Hematopoietic multipotent progenitor cell (in vitro differentiated cells): ENCODE measurements at places on chromosomes 1 and 21. TPM values are rescaled to one million over a fixed set of nuclear protein-coding genes. Genes with fewer than 3 reads are reported as not detected.

The C1orf210 gene
- total RNA-seq: under 0.01 TPM

DNA sequence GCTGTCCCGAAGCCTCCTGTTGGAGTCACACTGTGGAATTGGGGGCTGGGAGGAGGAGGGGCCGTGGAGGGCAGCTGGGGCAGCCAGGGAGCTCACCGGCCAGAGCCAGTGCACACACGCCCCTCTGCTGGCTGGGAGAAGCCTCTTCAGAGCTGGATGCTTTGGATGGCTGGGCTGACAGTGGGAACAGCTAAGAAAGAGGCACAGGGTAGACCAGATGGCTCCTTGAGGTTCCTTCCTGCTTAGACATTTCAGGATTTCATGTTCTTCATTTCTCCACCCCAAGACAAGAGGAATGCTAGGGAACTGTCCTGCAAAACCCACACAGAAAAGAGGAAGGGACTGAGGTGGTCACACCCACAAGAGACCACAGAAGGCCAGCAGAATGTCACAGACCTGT is 254.8 kb upstream of the VAMP3 start:
- DNase-seq: no peak

The RGS1 gene
- 13.7 TPM for total RNA-seq

GRCh38 chr21:40016667-40017066 is 149.4 kb downstream of the PCP4 start:
- no peak for DNase-seq

DNA sequence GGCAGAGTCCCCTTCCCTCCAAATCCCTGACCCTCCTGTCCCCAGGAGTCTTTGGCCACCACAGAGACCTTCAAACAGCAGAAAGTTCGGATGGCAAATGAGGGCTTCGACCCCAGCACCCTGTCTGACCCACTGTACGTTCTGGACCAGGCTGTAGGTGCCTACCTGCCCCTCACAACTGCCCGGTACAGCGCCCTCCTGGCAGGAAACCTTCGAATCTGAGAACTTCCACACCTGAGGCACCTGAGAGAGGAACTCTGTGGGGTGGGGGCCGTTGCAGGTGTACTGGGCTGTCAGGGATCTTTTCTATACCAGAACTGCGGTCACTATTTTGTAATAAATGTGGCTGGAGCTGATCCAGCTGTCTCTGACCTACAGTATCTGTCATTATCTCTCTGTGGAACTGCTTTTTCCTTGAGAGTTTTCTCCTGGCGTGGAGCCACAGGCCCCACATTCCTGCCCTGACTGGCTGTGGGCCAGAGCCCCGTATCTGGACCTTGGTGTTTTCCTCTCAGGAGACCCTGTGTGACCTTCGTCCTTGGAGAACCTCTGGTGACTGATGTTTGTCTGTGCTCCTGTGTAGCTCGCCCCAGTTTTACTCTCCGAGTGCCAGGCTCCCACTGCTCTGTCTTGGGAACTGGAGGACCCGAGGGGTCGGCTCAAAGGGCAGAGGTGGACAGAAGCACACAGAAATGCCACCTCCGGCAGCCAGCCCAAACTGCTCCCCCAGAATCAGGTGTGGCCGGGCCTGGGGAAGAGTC is 4.8 kb downstream of the SLC27A3 start:
- no peak for DNase-seq

DNA sequence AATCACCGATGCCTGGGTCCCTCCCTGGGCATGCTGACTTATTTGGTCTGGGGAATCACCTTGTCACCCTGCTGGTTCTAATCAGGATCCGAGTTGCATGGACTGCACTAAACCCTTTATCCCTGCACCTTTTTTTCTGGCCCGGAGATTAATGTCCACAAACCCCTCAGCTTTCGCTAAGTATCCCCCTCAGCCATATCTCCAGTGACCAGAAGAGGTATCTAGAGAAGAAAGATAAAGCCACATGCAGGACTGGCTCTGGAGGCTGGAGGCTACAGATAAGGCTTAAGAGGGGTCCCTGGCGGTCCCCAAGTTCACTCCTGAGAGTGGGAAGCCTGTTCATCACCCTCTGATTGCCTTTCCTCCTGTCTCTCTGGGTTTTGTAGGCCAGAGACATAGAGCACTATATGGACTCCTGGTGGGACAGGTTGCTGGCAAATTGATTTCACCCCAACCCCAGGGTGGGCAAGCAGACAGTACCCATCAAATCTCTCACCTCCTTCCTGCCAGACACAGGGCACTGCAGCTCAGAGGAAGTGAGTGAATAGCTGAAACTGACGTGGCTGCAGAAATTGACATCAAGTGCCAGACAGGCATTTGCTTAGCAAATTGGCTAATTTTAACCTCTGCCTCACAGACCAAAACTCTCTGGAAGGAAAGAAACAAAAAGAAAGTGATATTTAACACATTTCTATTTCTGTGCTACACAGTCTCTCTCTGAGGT is 38.8 kb downstream of the HMGB4 start:
- no peak for DNase-seq

The SPATA46 gene
- not detected for total RNA-seq
